Left lobe of liver (tissue), 2 donors: ENCODE measurements at places on chromosomes 1 and 21. TPM values are rescaled to one million over a fixed set of nuclear protein-coding genes. Genes with fewer than 3 reads are reported as not detected.

DNA sequence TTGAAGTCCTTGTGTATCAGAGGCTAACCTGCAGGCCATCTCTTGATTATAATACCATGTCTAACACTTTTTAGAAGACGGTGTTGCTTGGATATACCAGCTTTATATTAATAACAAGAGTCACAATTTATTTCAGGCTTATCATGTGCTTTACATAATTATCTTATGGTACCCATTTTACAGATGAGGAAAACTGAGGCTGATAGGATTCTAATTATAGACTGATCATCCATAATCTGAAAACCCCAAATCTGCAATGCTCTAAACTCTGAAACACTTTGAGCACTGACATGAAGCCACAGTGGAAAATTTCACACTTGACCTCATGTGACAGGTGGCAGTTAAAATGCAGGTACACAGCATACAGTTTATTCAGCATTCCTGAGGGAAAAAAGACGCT is 7.2 kb upstream of the RPL11 start:
- no peak for DNase-seq

- no peak for DNase-seq
Measured at GRCh38 chr1:16076865-16077238, 3.4 kb upstream of the FAM131C start.

DNA sequence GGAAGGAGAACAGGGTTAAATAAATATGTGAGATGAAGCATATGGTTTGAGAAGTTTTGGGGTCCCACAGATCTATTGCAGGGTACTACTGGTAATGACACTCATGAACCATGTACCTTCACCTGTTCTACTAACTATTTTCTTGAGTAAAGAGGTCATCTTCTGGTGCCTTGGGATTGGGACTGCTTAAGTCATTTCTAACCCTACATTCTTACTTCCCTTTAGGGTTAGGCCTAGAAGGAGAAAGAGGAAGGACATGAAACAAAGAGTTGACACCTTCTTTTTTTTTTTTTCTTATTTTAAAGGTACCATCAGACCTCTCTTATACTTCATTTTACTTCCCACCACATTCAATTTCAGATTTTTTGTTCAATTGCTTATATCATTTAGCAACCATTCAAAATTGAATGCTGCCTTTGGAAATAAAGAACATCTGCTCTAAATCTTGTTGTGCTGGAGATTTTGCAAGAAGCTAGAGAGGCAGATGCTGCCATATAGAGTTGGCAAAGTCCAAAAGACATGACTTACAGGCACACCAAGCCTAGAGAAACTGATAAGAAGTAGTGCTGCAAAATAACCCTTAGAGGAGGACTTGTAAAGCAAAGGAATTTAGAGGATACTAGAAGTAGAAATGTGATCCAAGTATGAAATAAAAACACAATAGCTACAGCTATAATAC is 374.4 kb upstream of the ST6GALNAC5 start:
- no peak for DNase-seq

DNA sequence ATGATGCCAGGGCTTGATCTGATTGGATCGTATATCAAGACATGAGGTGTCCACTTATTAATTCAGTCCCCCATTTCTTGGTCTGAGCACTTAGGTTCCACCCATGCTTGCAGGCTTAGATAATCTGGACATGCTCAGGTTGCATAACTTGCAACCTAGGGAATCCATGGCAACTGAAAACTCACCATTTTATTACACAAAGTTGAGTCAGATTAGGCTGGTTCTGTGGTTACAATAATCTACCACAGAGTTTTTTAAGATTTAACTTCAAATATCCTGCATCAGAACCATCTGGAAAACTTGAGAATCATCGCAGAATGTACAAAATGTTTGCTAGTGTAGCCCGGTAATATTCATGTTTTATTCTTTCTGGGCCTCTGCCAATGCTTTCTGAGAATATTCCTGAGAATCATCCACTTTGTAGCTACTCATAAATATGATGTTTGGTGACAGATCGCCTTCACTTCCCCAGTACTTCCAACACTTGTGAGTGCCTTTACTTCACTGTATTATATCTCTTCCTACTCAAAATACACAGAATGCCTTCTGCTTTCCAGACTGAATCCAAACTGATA is 707.2 kb upstream of the ADAMTS5 start:
- DNase-seq, result no peak

DNA sequence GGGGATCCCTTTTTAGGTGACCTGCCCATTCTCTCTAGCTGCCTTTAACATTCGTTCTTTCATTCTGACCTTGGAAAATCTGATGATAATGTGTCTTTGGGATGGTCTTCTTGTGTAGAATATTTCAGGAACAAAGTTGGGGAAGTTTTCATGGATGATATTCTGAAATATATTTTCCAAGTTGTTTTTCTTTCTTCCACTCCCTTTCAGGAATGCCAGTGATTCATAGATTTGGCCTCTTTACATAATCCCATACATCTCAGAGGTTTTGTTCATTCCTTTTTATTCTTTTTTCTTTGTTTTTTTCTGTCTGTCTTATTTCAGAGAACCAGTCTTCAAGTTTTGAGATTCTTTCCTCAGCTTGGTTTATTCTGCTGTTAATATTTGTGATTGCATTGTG is 13.9 kb upstream of the SCMH1 start:
- no peak for DNase-seq

DNA sequence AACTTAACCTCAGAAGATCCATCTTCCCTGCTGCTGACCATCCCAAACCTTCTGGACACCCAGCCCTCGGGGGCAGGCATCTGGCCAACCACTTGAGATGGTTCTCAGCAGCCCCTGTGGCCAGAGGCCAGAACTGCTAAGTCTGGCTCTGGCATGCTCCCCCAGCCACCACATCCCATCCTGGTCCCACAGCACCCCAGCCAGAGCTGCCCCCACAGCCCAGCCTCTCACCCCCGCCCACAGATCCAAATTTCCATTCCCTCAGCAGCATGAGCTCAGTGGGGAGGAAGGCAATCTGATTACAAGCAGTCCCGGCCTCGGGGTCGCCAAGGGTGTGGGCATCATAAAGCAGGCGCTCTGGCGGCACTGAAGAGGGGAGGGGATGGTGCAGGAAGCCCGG is 45.6 kb downstream of the GLIS1 start:
- DNase-seq, result no peak

DNA sequence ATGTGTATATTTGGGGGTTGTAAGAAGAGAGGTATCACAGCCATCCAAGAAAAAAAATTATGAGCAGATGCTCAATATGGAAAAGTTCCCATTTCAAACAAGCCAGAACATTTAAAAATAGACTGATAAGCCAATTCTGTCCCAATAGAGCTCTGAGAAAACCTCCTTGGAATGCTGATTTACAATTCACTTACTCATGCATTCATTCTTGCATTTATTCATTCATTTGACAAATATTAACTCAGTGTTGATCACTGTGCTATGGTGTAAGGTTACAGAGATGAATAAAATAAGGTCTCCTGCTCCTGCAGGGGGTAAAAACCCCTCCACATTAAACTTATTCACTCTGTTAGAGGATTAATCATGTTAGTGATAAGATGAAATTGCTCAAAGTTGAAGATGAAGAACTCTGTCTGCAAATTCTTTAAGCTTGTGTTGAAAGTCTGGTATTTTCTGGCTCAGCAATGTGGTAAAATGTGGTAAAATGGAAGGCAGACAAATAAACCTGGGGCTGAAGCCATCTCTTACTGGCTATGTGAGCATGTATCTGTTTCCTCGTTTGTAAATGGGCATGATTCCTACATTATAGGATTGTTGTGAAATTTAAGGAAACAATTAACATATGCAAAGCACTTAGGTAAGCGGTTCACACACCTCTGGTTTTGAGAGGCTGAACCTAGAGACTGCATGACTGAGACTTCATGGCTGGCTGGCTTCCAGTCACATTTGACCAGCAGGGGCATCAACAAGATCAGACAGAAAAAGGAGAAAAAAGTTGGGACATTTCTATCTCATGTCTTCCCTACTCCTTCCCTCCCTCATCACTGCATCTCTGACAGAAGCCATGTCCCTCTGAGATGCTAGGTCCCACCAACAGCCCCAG is 45.0 kb upstream of the DAB1 start:
- DNase-seq, result no peak

DNA sequence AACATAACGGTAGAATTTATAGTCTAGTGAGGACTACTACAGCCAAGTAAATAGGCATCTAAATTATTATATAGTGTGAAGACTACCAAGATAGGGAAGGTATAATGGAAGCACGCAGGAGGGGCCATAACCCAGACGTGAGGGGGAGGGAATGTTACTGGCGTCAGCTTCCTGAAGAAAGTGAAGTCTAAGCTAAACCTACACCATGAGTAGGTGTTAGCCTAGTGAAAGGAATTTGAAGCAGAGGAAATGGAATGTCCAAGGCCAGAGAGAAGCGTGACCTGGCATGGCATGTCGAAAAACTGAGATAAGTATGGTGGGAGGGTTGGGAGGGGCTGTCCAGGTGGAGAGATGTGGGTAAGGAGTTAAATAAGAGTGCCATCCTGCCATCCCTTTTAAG is 140.5 kb downstream of the SLC44A5 start:
- DNase-seq, result no peak

DNA sequence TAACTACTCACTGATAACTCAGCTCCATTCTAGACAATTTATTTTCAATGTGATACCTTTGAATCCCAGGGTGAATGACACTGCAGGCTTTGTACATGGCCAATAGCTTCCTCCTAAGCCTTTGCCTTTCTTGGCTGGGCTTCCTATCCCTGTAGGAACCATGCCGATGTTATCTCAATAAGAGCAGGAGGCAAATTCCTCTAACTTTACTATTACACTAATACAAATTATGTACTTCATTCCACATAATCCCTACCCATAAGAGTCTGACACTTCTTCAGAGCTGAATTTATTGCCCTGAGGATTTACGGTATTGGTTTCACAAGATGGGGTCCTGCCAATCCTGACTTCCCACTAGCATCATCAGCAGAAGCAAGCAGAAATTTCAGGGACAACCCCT is 14.0 kb downstream of the TGFBR3 start:
- DNase-seq, result no peak

GRCh38 chr1:17979815-17980214 is 127.8 kb upstream of the IGSF21 start:
- no peak for DNase-seq

DNA sequence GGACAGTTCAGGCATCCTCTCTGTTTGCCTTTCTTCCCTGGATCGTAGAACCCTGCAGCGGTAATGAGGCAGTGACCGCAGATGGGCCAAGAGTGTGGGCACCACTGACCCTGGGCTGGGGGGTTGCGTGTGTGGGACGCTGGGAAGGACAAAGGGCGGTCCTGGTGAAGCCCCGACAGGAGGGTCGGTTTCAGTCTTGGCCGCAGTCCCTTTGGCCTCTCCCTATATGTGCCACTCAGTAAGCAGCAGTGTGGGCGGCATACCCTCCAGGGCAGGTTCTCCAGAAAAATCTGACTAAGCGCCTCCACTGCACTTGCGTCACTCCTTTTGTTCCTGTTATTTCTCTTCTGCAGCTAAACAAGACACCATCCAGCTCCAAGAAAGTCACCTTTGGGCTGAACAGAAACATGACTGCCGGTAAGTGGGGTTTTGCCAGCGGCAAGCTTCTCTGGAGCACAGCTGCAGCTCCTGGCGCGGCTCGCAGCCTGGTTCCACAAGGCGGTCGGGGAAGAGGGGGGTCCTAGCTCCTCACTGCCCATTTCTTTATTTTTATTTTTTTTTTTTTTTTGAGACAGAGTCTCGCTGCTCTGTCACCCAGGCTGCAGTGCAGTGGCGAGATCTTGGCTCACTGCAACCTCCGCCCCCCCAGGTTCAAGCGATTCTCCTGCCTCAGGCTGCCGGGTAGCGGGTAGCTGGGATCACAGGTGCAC is 27.7 kb upstream of the PDXK start:
- no peak for DNase-seq

DNA sequence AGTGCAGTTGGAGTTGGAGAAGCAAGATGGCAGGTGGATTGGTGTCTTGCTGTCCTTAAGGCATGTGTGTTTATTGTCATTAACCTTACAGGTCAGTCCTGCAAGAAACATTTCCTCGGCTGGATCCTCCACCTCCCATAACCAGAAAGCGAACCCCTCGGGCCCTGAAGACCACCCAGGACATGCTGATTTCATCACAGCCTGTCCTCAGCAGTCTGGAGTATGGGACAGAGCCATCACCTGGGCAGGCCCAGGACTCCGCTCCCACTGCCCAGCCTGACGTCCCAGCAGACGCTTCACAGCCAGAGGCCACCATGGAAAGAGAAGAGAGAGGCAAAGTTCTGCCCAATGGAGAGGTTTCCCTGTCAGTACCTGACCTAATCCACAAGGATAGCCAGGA is 1.6 kb downstream of the C1orf226 start:
- no peak for DNase-seq

DNA sequence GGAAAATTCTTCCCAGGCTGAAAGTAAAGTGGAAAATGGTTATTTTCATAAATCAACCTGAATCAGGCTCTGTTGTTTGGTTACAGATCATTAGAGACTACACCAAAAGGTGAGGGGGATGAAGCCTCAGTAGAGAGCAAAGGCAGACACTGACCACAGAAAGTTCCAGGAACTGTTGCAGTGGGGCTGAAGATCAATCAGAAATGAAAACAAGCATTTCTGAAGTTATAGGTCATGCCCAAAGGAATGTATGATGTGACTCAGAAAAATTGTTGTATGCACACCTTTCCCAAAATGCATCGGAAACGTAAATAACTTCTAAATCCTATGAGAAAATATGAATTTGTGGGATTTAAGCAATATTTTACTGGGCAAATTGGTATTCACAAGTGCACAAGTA is 63.3 kb downstream of the FYB2 start:
- DNase-seq, result no peak

DNA sequence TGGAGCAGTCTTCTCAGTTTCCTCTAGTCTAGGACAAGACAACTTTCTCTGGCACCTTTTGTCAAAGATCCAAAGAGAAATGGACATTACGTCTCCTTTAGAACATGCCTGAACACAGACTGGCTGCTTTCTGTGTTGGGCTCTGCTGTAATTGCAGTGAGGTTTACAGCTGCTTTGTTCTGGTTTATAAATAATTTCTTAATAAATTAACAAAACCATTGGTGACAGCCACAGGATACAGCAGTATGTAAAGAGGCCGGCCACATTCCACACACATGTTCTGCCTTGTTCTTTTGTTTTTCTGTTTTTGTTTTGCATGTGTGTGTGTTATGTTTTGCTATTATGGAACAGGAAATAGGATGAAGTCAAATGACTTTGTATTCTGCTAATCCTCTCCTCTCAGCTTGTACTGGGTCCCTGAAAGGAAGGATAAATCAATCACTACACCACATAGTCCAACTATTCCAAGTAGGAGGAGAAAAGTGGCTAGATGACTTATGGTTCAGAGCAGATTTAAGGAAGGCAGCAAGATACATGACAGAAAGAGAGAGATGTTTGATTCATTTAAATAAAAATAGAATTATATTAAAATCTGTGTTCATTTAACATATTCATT is 161.5 kb upstream of the ESRRG start:
- DNase-seq, result no peak

LINGO4 gene
- 0.15 TPM for total RNA-seq

IFNLR1 gene
- 4.5 TPM for total RNA-seq

SV2A gene
- total RNA-seq, result 0.45 TPM

USP33 gene
- 23.3 TPM for total RNA-seq

CFAP74 gene
- total RNA-seq, result 3.5 TPM

CYB561D1 gene
- total RNA-seq, result 3.3 TPM

ERRFI1 gene
- total RNA-seq, result 316 TPM

CLCNKA gene
- 0.08 TPM for total RNA-seq
